MM.1S (cell line): ENCODE measurements at places on chromosomes 5 and 9.

DNA sequence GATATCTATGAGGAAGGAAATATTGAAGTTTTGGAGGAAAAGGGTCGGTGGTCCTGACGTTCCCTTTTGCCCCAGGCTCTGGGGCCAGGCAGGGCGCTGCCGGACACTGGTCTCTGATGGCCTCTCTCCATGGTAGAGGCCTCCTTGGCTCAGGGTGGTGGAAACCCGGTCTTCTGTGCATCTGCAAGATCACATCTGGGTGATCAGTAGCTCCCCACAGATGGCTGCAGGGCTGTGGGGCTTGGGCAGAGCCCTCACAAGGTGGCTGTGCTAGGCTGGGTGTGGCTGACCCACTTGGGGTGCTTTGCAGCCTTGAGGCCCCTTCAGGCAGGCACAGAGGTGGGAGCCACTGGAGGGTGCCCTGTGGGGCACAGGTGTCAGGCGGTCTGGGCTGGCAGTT, 53.9 kb upstream of the RNU6ATAC start:
- DNase-seq: no peak

DNA sequence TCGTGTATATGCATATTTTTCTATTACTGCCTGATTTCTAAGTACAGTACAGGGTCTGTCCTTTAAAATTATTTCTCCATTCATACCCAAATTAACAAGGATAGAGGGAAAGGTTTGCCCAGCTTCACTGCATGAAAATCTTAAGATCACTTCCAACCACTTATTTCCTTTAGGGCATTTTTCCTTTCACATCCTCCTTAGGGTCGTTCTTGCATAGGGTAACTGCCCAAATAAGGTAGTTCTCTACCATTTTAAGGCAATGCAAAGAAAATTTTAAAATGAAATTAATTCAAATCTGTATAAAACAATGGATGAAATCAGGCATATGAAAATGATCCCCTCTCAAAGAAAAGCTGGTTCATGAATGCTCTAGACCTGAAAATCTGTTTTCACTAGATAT, 4.1 kb upstream of the CDC20B start:
- DNase-seq: no peak

DNA sequence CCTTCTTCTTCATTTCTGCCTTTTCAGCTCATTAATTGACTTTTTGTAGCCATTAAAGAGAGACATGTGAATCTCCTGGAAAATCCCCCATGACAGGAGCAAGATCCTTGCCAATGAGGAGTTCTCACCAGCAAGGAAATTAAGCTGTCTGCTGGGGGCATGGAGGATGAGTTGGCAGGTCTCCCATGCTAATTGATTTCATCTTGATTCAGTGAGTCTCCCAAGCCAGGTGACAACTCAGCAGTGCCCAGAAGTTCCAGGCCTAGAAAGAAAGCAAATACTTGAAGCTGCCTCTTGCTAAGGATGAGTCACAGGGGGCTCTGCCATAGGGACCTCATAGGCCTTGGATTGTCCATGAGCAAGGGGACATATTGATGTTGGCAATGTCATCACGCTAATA, 30.0 kb upstream of the ADRA1B start:
- DNase-seq: no peak

- DNase-seq: peak; percentile 23
These were observed 31.8 kb downstream of the ERMP1 start for GRCh38 chr9:5800969-5801738.

DNA sequence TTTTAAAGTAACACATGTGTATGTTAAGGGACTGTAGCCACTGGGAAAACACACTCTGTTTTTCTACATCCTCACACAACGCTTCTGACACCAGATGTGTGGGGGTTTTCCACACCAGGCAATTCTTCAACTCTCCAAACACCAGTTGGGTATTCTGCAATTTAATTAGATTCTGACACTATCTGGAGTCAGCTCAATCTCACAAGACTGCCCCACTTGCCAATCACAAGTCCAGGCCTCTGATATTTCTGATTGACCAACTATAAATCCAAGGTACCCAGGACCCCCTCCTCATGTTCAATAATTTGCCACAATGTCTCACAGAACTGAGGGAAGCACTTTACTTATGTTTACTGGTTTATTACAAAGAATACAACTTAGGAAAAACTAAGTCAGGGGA, 60.5 kb upstream of the CTXN3 start:
- no peak for DNase-seq

- DNase-seq: no peak
These were observed 1.4 kb downstream of the EFNA5 start for GRCh38 chr5:107669096-107670031.

- DNase-seq: no peak
These were observed 51.4 kb downstream of the FAM114A2 start for GRCh38 chr5:153987301-153987700.

- no peak for DNase-seq
These were observed 70.8 kb upstream of the UNC5A start for GRCh38 chr5:176739461-176740051.

DNA sequence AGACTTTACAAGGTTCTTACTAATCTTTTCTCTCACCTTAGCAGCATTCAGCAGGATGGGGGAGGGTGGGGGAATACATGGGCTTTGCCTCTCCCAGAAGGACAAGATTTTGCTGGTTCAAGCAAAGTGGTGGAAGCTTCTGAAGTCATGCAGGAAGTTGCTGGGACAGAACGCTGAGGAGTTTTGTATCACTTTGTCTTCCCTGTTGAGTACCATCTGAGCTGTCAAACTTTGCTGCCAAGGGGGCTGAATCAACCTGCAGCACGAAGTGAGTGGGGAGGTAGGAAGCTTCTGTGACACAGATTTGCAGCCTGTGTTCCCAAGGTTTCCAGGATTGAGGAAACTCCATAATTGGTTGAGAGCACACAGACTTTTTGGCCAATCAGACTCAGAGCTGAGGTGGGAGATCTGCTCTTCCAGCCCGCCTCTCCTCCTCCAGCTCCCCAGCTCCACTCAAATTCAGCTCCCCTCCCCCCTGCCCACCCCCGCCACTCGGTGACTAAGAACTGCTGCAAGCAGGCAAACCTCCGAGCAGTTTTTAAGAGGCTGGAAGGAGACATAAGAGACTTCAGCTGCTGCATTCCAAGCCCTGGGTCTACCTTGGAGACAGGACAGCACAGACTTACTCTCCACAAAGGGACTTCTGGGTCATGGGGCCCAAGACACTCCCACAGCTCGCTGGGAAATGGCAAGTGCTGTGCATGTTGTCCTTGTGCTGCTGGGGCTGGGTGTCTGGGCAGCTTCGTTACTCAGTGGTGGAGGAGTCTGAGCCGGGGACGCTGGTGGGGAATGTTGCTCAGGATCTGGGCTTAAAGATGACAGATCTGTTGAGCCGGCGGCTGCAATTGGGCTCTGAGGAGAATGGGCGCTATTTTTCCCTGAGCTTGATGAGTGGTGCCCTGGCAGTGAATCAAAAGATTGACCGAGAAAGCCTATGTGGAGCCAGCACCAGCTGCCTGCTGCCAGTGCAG, at the start of gene PCDHGC5:
PCDHGC5 (plus strand) TSS at position 491 of the 971 bp plus-strand sequence; CDS start at position 651, 160 bp downstream.
- DNase-seq: no peak

DNA sequence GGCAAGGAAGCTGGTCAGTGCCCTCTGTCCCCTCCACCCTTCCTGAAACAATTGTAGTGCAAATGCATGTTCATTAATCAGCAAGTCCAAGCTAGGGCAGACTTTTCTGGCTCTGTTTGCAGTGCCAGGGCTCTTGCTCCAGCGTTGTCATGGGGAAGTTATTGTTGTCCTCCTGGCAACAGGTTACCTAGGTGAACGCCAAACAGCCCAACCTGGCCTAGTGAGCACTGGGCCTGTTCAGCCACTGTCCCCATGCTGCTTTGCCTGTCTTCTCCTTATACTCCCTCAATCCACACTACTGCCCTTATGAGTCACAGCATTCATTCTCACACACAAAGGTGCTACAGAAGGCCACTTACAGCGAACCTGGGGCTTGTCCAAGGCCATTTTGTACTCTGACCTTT, 34.5 kb upstream of the GLIS3 start:
- no peak for DNase-seq

- DNase-seq: no peak
These were observed 275 bp downstream of the AHRR start for GRCh38 chr5:321726-322251.

DNA sequence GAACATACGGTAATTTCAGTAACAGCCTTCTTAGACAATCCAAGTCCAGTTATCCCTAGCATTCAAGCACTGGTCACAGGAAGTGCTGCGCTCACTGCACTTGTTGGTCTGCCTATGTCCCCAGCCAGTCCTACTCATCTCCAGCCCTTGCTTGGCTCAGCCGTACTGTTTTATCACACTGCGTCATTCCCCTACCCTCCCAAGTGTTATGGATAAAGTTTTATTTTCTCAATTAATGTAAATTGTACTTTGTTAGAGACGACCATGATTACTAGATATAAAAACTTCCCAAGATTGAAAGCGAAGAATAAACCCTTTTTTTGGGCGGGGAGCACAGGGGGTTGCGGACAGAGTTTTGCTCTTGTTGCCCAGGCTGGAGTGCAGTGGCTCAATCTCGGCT, 49.6 kb downstream of the LHFPL2 start:
- no peak for DNase-seq

GRCh38 chr5:180970336-180970735, 18.3 kb upstream of the BTNL3 start:
- no peak for DNase-seq

- no peak for DNase-seq
These were observed 525.0 kb downstream of the ISL1 start for GRCh38 chr5:51908215-51908614.

- peak; percentile 66 for DNase-seq
These were observed 321.6 kb downstream of the CEMIP2 start for GRCh38 chr9:71446473-71447411.

DNA sequence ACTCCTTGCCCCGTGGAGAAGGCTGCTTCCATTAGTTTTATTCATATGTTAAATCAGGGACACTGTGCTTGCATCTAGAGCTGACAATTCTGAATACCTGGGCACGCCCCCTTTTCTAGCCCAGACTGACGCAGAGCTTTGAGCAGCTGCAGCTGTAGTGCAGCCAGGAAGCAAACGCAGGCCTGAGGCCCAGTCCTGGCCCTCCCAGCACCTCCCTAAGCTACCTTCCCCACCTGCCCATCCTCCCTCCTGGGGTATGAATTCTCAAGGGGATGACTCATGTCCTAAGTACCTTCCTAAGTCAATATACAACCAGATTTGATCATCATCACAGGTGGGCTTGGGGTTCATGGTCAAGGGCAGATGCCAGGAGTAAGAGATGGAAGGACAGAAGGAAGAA, 3.5 kb downstream of the PHF19 start:
- peak; percentile 86 for DNase-seq

- DNase-seq: peak; percentile 93
These were observed 168.6 kb downstream of the CARTPT start for GRCh38 chr5:71887680-71888079.

- DNase-seq: no peak
These were observed 57.8 kb downstream of the NDUFAF2 start for GRCh38 chr5:61002611-61003355.

DNA sequence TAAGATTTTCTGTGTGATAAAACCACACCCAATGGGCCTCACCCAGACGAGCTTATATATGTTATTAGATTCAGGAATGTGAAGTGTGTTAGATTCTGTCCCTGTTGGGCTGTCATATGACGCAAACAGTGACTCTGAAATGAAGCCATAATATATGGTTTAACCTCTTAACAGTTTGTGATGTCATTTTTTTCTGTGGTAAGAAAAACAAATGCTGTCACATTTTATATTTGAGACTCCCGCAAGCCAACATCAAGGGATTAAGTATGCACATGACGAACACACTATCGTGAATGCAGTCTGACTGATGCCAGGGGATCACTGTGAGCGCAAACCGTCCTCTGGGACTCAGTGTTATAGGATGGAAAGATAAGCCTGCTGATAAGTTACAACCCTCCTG, 321.7 kb downstream of the SH3GL2 start:
- no peak for DNase-seq

DNA sequence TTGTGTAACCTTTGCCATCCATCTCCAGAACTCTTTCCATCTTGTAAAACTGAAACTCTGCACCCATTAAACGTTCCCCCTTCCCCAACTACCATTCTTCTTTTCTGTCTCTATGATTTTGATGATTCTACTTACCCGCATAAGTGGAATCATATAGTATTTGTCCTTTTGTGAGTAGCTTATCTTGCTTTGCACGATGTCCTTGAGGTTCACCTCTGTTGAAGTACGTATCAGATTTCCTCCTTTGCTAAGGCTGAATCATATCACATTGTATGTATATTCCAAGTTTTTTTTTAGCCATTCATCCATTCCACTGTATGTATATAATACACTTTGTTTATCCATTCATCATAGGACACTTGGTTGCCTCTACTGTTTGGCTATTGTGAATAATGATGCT, 2.9 kb upstream of the RNF130 start:
- DNase-seq: no peak

DNA sequence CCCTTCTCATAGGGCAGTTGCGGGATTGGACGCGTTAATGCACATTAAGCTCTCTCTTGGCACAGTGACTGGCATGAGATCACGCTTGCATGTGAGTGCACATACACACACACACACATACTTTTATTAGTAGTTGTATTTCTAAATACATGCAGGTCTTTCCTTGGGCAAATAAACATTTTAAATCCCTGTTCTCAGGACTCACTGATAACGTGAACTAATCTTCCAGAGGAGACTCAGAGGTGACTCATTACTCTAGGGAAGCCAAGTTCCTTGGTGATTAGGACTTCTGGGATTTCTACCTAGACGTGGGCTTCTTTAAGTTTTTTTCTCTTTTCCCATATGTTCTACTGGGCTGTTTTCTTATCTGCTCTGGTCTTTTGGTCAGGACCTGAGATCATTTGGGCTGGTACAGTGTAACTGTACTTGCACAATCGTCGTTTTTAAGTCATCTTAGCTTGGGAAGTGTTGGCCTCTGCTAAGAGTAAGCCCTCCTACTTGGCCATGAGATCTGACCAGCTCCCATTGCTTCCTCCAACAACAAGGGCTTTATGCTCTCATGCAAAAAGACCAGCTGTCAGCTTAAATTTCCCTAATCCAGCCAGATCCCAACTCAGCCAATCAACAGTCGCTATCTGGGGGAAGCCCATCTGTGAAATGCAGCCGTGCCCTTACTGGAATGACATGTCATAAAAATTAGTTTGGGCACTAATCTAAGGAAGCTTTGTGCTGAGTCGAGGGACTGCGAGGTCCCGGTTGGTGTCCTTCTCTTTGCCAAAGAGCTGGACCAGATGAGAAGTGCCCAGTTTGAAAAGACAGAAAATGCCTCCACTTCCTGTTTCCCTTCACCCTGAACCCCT, 176.4 kb upstream of the ANKRD55 start:
- no peak for DNase-seq

DNA sequence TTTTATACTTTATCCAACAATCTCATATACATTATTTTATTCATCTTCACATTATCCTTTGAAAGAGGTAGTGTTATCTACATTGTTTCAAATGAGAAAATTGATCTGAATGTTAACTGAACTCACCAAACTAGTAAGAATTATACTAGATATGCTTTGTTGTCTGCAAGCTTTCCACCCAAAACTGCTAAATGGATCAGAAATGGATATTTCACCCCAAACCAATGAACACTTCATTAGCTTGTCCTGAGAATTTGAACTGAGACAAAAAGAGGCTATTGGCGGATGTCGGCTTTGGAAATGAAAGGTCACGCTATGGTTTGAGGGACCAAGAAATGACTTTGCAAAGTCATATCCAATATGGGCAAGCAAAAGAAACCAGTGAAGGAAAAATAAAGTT, 201.9 kb upstream of the TRPM3 start:
- DNase-seq: no peak
